Smooth muscle cell of the umbilical artery (primary cell): ENCODE measurements at places on chromosomes 5 and 9. TPM values are rescaled to one million over a fixed set of nuclear protein-coding genes. Genes with fewer than 3 reads are reported as not detected.

The C5orf58 gene
- not detected in 2 replicates for total RNA-seq

The TLR4 gene
- total RNA-seq, result 0.23 and 0.30 TPM in 2 replicates

The CDH10 gene
- 2.4 and 2.7 TPM in 2 replicates for total RNA-seq

The CORO2A gene
- total RNA-seq, result 0.30 and 0.37 TPM in 2 replicates

The KIF4B gene
- 0.09 TPM in 1 of 2 replicates, not detected in the other for total RNA-seq
